ENCODE measurements at places on chromosomes 2 and 18. TPM values are rescaled to one million over a fixed set of nuclear protein-coding genes. Genes with fewer than 3 reads are reported as not detected.

Gene IL1R2
- 6.9 TPM for total RNA-seq

Gene HOXD9
- 29.1 TPM for total RNA-seq

Gene FAP
- 2.0 TPM for total RNA-seq

Gene UNC50
- 49.9 TPM for total RNA-seq

DNA sequence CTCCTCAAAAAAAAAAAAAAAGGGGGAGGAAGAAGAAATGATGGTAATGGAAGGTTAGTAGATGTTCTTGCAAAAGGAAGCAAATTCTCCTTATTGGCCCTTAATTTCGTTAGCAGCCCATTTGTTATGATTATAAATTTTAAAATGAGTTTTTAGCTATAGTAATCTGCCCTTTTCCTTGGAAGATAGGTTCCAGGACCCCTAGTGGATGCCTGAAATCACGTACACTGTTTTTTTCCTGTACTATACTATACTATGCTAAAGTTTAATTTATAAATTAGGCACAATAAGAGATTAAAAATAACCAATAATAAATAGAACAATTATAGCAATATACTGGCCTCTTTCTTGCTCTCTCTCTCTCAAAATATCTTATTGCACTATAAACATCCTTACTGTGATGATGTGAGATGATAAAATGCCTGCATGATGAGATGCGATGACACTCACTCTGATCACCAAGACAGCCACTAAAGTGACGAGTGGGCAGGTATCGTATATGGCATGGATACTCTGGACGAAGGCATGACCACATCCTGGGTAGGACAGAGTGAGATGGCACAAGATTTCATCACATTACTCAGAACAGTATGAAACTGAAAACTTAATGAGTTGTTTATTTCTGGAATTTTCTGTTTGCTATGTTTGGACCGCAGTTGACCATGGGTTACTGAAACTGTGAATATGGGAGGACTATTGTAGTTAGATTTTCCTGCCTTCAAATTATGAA, 87.2 kb downstream of the KCTD18 start:
- H3K4me3 ChIP-seq, result no peak overlapping the region
- no peaks in the 10 kb centered on the region for H3K27me3 ChIP-seq
- DNase-seq, result no peak
- no peak overlapping the region for H3K27ac ChIP-seq
- H3K4me1 ChIP-seq, result no peaks in the 10 kb centered on the region
- peaks cover 7% of the 10 kb centered on the region for H3K36me3 ChIP-seq

GRCh38 chr2:26072925-26073768, 39.3 kb downstream of the RAB10 start:
- H3K27me3 ChIP-seq, result no peaks in the 10 kb centered on the region
- no peaks in the 10 kb centered on the region for H3K36me3 ChIP-seq
- H3K4me1 ChIP-seq, result peaks cover 12% of the 10 kb centered on the region
- no peak overlapping the region for H3K4me3 ChIP-seq

GRCh38 chr2:111157071-111157661, 36.5 kb downstream of the BCL2L11 start:
- H3K27ac ChIP-seq, result no peak overlapping the region
- no peak overlapping the region for H3K4me3 ChIP-seq
- DNase-seq, result no peak
- H3K36me3 ChIP-seq, result no peaks in the 10 kb centered on the region
- no peaks in the 10 kb centered on the region for H3K27me3 ChIP-seq
- H3K4me1 ChIP-seq, result peaks cover 10% of the 10 kb centered on the region

GRCh38 chr18:61882296-61883004, 10.4 kb downstream of the RNF152 start:
- H3K36me3 ChIP-seq, result no peaks in the 10 kb centered on the region
- peaks cover 10% of the 10 kb centered on the region for H3K4me1 ChIP-seq
- H3K27ac ChIP-seq, result no peak overlapping the region
- no peak overlapping the region for H3K4me3 ChIP-seq

- no peaks in the 10 kb centered on the region for H3K27me3 ChIP-seq
- H3K4me1 ChIP-seq, result no peaks in the 10 kb centered on the region
- peak overlapping the region; percentile 38 for H3K27ac ChIP-seq
- no peak for DNase-seq
- H3K4me3 ChIP-seq, result no peak overlapping the region
- no peaks in the 10 kb centered on the region for H3K36me3 ChIP-seq
Observed at GRCh38 chr2:28300485-28301341, 91.9 kb upstream of the FOSL2 start.

GRCh38 chr18:26710470-26711096, 154.9 kb downstream of the AQP4 start:
- no peak overlapping the region for H3K4me3 ChIP-seq
- no peak for DNase-seq
- no peaks in the 10 kb centered on the region for H3K4me1 ChIP-seq
- H3K27ac ChIP-seq, result no peak overlapping the region
- no peaks in the 10 kb centered on the region for H3K27me3 ChIP-seq
- H3K36me3 ChIP-seq, result no peaks in the 10 kb centered on the region

GRCh38 chr18:62590799-62591590, 68.2 kb downstream of the ZCCHC2 start:
- DNase-seq, result no peak
- H3K4me3 ChIP-seq, result no peak overlapping the region
- H3K4me1 ChIP-seq, result no peaks in the 10 kb centered on the region
- no peaks in the 10 kb centered on the region for H3K27me3 ChIP-seq
- no peaks in the 10 kb centered on the region for H3K36me3 ChIP-seq
- no peak overlapping the region for H3K27ac ChIP-seq

DNA sequence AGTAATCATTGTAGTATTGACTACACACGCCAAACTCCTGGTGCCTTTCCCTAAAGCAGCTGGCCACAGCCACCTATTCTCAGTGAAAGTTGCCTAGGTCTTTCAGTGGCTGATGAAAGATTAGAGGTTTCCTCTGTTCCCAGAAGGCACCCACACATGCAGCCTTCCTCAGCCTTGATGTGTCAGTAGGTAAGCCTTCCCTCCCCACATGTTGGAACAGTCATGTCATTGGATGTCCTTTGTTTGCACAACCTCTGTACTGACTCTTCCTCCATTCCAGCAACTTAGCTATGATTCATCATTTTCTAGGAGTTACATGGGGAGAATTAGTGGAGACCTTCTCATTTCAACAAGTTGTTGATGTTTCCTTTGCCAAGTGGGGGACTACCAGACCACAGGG, 630.8 kb upstream of the SLC39A10 start:
- no peaks in the 10 kb centered on the region for H3K36me3 ChIP-seq
- no peaks in the 10 kb centered on the region for H3K4me1 ChIP-seq
